ENCODE measurements at places on chromosomes 7 and 10. TPM values are rescaled to one million over a fixed set of nuclear protein-coding genes. Genes with fewer than 3 reads are reported as not detected.

ARHGAP22 gene
- 255 TPM for total RNA-seq

FOXI2 gene
- not detected for total RNA-seq

CYP3A7 gene
- not detected for total RNA-seq

DNA sequence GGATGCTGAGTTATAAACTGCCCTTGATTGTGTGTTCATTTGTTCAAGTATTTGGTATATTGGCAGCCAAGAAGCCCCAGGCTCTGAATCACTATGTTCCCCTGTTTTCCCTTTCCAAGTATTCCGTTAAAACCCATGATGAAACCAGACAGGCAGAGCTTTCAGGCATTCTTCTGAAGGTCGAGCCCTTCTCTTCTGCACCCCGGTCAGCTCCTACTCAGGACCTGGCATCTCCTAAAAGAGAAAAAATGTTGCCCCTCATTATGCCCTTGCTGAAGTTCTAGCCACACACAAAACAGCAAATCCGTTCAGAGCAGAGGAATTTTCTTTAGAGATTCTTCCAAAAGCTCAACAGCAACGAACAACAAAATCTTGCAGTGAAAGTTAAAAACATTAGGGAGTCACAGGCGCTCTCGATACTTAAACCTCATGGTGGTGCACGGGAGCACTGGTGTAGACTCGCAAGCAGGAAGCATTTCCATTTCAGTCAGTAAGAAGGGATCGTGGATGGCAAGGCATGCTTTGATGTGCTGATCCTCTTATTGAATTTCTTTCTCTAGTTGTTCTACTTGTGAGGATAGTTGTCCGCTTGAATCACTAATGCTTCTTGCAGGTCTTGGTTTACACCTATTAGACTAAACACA is 264.9 kb downstream of the SKIDA1 start:
- no peak for DNase-seq

PSMC2 gene
- 325 TPM for total RNA-seq

DNA sequence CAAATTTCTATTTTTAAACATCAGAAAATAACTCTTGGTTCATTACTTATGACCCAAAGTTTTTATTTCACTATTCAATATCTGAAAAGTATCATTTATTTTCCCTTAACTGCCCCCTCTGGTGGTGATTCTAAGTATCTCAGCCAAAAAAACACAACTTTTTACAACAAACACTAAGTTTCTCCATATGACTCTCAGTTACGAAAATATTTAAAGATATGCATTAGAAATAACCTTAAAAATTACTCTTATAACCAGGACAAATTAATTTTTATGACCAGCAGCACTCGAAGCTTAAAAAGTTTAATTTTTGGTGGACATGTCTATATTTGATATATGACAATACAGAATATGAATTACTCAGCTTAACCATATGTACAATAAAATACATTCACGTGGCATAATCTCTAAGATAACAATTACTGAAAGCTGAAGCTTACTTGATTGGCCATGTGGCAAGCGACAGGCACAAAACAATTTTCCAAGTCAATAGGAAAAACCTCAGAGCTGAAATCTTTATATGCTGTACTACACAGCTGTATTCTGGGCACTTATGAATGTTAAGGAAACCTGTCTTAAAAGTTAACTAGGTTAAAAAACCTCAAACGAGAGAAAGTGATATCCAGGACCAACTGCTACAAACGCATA is 2.3 kb downstream of the HNRNPA2B1 start:
- peak; percentile 60 for DNase-seq

All from LHCN-M2 (cell line).